ENCODE measurements at places on chromosomes 2 and 18.

GRCh38 chr2:182890305-182890704 lies 23.9 kb upstream of the FRZB start:
- DNase-seq = no peak

DNA sequence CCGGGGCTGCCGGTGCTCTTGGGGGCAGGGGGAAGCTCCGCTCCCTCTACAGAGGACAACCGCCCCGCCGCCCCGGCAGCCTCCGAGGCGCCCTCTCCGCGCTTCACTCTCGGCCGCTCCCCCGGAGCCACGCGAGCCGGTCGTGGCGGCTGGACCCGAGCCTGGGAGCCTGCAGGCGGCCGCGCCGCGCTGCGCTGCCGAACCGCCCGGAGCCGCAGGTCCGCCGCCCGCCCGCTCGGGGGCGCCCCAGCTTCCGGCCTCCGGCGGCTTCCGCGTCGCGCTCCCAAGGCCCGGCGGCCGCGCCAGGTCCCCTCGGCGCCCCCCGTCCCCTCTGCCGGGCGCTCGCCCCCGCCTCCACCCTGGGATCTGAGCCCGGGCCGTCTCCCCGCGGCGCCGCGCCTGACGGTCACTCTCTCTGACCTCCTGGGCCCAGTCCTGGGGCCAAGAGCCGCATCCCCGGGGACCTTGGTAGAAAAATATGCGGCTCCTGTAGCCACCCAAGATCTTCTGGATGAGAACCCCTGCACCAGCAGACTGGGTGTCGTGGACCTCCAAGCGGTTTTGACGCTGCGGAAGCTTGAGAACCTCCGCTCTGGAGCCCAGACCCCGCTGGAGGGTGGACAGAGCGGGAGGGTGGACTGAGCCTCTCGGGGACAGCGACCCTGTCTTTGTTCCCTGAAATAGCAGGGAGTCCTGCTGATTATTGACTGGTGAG lies 44.3 kb downstream of the SERTAD2 start:
- peak; percentile 73 for DNase-seq

GRCh38 chr2:41241325-41242000 lies 789.6 kb upstream of the SLC8A1 start:
- no peak for DNase-seq

GRCh38 chr2:85516653-85517389 lies 22.1 kb upstream of the MAT2A start:
- no peak for DNase-seq

All from CD4-positive, alpha-beta T cell treated with Interleukin-10 for 1 hour (primary cell).